ENCODE measurements at places on chromosomes 1 and 21. TPM values are rescaled to one million over a fixed set of nuclear protein-coding genes. Genes with fewer than 3 reads are reported as not detected.

The TAS1R3 gene
- total RNA-seq: 0.50 TPM

The ACAP3 gene
- 74.6 TPM for total RNA-seq

The OR10J1 gene
- total RNA-seq: not detected

The MYBPH gene
- 2.2 TPM for total RNA-seq

The TFF3 gene
- 0.29 TPM for total RNA-seq

The C21orf91 gene
- 8.9 TPM for total RNA-seq

The CD84 gene
- not detected for total RNA-seq

The FBLIM1 gene
- 53.4 TPM for total RNA-seq

The RASAL2 gene
- 22.7 TPM for total RNA-seq

The LCK gene
- not detected for total RNA-seq

The VCAM1 gene
- 2.9 TPM for total RNA-seq

The OR2L13 gene
- total RNA-seq: not detected

The SGIP1 gene
- total RNA-seq: 34.6 TPM

The INAVA gene
- total RNA-seq: not detected

The TEX38 gene
- 0.29 TPM for total RNA-seq

The C1orf141 gene
- not detected for total RNA-seq

The RIPK4 gene
- 0.15 TPM for total RNA-seq

The POU2F1 gene
- total RNA-seq: 4.4 TPM

The ALDH9A1 gene
- 297 TPM for total RNA-seq

The RC3H1 gene
- total RNA-seq: 19.4 TPM

The COL11A1 gene
- total RNA-seq: 2.5 TPM

The ERVH48-1 gene
- total RNA-seq: not detected

All from smooth muscle cell of trachea (primary cell).